ENCODE measurements at places on chromosomes 4 and X.

- no peak for DNase-seq
Observed at GRCh38 chr4:82779032-82779431, 19.6 kb downstream of the SCD5 start.

DNA sequence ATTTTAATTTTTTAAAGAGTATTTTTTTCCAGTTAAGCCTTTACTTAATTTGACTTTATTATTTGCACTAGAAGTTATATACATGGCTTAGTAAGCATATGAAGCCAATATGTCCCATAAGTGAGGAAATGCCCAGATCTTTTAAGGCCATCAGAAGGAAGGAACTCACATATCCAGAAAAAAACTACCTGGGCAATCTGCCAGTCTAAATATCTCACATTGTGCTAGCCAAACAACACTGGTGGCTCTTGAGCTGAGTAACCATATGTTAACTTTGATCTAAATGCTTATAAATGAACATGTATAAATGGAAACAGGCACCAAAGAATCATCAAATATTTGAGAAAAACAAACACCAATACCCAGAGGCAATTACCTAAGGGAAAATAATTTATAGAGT lies 138.6 kb upstream of the APOOL start:
- no peak for DNase-seq

DNA sequence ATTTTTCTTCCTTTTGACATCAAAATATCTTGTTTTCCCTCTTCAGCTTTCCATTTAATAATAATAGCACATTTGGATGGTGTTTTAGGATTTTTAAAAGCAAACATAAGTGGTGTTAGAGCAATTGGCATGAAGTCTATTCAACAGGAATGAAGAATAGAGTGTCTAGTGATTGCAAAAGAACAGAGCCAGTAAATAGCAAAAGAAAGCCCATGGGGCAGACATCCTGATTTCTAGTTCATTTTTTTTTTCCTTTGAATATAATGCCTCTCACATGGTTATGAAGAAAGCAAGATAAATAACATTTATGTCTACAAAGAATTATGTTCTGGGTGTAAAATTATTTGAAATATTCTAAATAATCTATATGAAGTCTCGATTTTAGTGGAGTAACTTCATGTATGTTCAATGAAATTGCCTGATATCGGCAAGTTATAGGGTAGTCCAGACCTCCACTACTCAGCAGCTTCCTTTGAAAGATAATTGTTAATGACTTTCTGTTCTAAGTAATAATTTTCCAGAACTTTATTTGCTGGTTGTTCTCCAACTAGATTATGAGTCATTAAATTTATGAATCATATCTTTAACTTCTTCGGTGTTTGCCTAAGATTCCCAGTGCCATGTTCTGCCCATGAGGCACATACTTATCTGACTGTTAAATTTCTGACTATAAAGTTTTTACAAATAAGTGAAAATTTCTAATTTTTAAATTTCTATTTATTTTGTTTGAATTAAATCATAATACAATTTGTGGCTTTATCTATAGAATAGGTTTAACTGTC lies 587.9 kb downstream of the TLL1 start:
- no peak for DNase-seq

DNA sequence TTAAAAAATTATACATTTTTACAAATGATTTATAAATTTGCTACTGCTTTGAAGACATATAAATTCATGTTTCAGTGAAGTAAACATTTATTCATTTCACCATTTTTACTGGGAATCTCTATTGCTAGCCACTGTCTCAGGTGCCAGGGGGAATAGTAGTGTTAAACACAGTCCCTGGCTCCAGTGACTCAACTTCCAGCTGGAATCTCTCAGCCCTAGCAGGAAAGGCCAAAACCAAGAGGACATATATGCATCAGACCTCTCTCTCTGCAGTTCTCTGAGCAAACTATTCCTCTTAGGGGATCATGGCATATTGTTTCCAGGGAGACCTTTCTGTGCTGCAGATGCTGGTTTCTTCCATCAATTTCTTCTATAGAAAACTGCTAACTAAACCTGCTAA lies 1009.0 kb upstream of the LCORL start:
- no peak for DNase-seq

- no peak for DNase-seq
Observed at GRCh38 chr4:87575408-87575807, 32.9 kb upstream of the DSPP start.

- peak; percentile 77 for DNase-seq
Observed at GRCh38 chr4:89939546-89939945, 44.9 kb downstream of the MMRN1 start.

GRCh38 chr4:89784686-89785231 lies 52.2 kb downstream of the SNCA start:
- DNase-seq = no peak

DNA sequence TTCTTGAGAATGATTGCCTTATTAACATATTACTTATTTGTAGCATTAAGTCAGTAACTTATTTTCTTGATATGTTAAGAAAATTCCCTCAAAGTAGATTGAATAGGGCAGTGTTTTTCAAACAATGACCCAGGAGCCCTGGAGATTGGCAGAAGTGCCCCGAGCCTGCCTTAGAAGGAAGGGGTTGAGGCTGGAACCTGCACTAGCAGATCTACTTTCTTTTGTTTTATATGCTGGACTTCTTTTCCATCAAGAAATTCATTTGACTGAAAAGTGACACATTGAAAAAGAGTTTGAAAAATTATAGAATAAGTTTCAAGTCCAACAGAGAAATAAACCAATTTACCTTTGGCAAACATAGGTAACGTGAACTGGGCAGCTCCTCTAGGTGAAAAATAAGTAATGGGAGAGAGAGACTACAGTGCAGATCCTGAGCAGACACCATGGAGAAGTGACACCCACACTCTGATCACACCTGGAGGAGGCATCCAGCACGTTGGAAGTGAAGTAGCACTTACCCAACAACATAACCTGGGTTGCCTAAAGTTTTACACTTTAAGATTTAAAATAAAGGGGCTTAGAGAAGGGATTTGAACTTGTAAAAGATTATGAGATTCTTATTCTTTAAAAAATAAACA lies 18.6 kb downstream of the ARSJ start:
- DNase-seq = no peak

DNA sequence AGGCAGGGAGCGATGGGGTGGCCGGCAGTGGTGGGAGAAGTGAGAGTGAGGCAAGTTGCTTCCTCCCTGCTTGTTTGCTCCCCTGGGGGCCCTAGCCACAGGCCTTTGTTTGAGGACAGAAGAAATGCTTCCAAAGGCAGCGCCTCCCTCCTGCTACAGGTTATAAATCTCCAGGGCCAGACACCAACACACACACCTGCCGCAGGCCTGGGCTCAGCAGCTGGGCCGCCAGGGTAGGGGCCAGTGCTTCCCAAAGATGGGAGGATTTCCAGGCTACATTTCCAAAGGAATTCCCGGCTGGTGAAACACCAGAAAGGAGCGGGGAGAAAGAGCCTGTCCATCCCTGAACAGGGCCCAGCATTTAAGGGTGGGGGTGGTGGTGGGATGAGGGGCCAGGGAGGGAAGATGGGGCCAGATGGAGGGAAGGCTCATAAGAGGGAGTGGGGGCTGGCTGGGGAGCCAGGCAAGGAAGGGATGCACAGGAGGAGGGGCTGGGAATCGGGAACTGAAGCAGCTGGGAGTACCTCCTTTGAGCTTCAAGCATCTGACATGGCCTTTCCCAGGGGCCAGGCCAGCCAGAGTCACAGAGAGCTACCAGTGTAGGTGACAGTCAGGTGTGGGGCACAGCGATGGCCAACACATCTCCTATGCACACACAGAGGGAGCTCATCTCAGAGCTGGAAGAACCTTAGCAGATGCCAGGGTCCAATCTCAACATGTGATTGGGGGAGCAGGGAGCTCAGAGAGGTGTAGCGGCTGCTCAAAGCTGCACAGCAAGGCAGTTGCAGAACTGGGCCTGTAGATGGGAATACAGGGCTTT lies 143.9 kb downstream of the PJA1 start:
- no peak for DNase-seq

- DNase-seq = no peak
Observed at GRCh38 chr4:28518561-28519165, 1658.0 kb downstream of the STIM2 start.

DNA sequence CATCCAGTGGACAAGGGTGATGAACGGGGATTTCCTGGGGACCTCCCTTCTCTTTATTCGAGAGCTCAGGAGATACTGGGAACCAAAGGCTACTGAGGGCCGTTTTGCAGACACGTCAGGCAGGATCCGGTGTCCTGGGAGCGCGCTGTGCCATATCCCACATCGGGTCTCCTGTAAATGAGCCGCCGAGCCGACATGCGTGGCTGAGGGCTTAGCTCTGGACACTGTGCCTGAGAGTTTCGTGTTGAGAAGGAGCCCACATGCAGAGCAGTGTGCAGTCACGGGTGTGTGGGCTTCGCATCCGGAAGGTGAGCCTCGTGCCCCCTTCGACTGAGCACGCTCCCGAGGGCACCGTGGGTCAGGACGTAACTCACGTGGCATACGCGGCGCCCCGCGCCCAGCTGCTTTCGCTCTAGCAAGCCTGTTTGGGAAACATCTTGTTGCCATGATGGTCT lies 28.5 kb upstream of the HGFAC start:
- no peak for DNase-seq

GRCh38 chr4:112128452-112128851 lies 16.8 kb upstream of the FAM241A start:
- no peak for DNase-seq
